ENCODE measurements at places on chromosomes 3 and 15.

- no peak for DNase-seq
Measured at GRCh38 chr3:43757666-43758321, 67.1 kb downstream of the ABHD5 start.

DNA sequence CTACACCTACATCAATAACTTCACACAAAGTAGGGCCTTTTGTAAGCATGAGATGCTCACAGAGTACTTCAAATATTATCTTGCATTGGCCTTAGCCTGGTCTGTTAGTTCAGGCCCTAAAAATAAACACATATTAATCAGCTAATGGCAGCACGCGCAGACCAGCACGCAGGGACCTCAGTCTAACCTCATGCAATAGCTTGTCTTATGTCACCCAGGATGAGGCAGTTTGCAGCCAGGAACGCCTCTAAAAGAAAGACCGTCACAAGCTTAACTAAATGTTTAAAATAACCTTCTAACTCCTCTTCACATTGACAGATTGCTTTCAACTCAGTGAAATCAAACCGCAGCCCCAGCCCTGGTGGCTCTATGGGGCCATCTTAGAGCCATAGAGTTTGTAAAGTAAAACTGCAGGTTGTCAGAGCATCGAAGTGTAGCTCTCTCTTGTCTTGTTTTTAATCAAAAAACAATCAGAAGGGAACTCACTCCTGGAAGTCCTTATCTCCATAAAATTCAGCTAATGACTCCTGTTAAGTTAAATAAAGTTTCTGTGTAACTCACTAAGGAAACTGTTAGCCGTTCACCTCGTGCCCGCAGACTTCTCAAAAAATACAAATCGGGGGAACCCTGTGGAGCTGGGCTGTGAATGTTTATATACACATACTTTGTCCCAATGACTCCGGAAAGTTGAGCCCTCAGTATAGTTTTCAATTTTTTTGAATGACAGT, 212.6 kb downstream of the CDIN1 start:
- no peak for DNase-seq

DNA sequence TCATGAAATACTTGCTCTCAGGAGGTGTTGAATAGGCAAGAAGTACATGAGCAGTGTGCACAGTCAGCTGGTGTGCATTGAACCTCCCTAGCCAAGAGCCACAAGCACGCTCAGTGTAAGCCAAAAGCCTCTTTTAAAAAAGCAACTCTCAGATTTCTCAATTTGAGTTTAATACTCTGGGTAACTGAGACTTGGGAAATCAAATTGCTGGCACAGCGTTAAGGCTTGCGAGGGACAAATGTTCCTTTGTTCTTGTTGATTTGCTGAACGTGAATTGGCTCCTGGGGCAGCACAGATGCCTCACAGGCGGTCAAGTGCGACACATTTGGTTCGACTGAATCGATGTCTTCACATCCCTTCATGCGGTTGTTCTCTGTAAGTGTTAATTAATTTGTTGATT, at the start of gene FAM240A:
Gene FAM240A (plus strand): TSS at position 202 of the 400 bp plus-strand sequence. CDS start 159 bp downstream, at position 361.
- no peak for DNase-seq

DNA sequence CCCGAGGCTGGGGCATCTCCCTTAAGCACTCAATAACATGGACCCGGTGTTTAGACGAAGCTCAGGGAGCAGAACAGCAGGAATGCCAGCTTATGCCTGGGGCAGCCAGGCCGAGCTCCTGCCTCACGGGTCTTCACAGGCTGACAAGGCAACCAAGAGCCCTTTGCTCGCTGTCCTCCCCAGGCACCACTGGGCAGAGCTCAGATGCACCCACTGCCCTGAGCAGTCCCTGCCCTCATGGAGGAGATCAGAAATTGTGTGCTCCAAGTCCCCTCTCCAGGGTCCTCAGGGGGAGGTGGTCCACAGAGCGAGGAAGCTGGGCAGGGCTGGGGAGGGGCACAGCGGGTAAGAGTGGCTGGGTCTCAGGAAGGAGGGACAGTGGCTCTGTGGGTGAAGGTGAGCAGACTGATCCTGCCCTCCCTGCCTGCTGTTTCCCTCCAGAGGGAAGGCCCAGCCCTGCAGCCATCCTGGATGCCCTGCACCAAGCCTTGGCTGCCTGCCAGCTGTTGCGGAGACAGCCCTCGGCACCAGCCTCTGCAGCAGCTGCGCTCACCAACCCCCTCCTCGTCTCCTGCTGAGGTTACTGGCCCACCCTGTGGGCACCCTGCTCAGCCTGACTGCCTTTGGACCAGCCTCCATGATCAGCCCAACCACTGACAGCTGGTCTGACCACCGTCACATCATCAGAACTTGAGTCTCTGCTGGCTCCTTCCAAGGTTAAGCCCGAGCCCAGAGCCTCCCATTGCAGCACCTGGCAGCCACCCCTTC, 21.1 kb upstream of the GP9 start:
- no peak for DNase-seq

DNA sequence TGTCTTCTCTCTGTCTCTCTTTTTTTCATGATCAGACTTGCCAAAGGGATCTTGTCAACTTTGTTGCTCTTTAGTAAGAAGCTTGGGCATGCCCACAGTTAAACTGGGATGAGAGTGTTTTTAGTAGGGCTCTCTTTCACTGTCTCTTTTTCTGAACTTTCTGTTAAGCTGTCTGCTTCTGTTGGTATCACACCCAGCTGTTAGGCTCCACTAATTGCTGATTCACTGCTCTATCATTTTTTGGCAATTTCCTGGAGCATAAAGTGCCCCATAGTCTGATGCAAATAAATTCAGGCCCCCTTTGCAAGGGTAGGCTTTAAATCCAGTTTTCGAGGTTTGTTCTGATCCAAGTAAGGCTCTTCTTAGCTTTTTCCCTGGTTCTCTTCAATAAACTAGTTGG, 360.4 kb upstream of the ADAMTS9 start:
- no peak for DNase-seq

Data from stimulated activated CD8-positive, alpha-beta memory T cell treated with anti-CD3 and anti-CD28 coated beads, Interleukin-7, amount 100 ng/mL, for 4 hours (primary cell).